ENCODE measurements at places on chromosomes 7 and 10. TPM values are rescaled to one million over a fixed set of nuclear protein-coding genes. Genes with fewer than 3 reads are reported as not detected.

CNPY1 gene
- not detected for total RNA-seq

GIMAP4 gene
- 44.1 TPM for total RNA-seq

VENTX gene
- 2.7 TPM for total RNA-seq

CHAT gene
- not detected for total RNA-seq

HOXA1 gene
- 2.1 TPM for total RNA-seq

SNX13 gene
- total RNA-seq, result 56.1 TPM

RGS10 gene
- total RNA-seq, result 29.5 TPM

FAM131B gene
- total RNA-seq, result 1.8 TPM

All from tibial nerve (tissue), 4 donors.